ENCODE measurements at places on chromosomes 13 and 19. TPM values are rescaled to one million over a fixed set of nuclear protein-coding genes. Genes with fewer than 3 reads are reported as not detected.

Gene ZNF175
- 3.4 TPM for total RNA-seq

Gene IQCN
- 19.4 TPM for total RNA-seq

Gene ZNF562
- total RNA-seq = 23.1 TPM

Gene DHDH
- not detected for total RNA-seq

Gene ZNF793
- 4.3 TPM for total RNA-seq

Gene QPCTL
- 10.0 TPM for total RNA-seq

Gene SARS2
- 53.0 TPM for total RNA-seq

Gene SLC46A3
- total RNA-seq = 9.7 TPM

Gene ADAT3
- total RNA-seq = 20.9 TPM

Gene PSG3
- total RNA-seq = not detected

Gene FAM216B
- total RNA-seq = not detected

Gene CYP2A6
- not detected for total RNA-seq

Gene C19orf44
- 2.8 TPM for total RNA-seq

Gene TYROBP
- 494 TPM for total RNA-seq

Gene ETFB
- total RNA-seq = 60.1 TPM

All from natural killer cell (primary cell).